BJ (cell line): ENCODE measurements at places on chromosomes 2 and 18.
A peak's percentile ranks its signal among the peaks of the same experiment; 100 is the strongest.

DNA sequence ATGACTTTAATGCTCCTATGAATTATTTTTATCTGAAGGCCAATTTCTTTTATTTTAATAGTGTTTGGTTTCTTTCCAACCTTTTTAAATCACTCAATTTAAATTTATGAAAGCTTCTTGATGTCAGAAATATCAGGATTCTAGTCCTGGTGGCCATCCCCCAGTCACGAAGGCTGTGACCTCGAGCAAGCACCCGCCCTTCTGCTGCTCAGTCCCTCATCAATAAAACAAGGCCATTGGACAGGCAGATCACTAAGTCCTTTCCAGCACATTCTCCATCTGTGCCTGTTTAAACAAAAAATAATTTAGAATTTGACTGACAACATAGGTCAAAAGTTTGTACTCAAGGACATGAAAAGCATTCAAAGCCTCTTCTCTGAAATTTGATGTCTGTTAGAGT lies 483.6 kb upstream of the VRK2 start:
- no peak for DNase-seq

DNA sequence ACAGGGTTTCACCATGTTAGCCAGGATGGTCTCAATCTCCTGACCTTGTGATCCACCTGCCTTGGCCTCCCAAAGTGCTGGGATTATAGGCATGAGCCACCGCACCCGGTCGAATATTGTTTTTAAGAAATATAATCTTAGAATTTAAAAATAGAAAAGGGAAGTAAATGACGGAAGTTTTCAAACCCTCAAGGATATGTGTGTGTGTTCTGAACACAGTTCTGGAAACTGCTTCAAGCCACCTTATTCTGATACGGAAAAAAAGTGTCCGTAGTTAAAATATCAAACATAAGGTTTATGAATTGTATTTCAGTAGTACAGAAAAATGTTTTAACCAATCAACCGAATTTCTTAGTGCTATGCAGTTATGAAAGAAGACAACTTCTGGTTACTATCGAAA lies 115.9 kb downstream of the UPP2 start:
- no peak for DNase-seq

GRCh38 chr18:35095983-35096676 lies 54.9 kb downstream of the MAPRE2 start:
- DNase-seq = no peak

- no peak for DNase-seq
Observed at GRCh38 chr2:42246562-42246961, 77.4 kb downstream of the EML4 start.

DNA sequence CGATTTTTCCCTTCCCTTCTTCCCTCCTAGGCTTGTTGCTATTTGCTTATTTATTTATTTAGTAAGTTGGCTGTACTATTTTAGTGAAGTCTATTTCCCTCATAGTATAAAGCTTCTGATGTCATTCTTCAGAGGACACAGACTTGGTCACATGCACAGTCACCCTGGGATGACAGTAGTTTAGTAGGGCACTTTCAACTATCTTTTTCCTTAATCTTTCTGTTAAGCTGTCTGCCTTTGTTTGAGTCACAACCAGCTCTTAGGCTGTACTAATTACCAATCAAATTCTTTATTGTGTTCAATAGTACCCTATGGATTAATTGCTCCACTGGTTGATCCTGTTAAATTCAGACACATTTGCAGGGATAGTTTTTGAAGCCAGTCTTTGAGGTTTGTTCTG lies 26.9 kb upstream of the RAB31 start:
- no peak for DNase-seq

DNA sequence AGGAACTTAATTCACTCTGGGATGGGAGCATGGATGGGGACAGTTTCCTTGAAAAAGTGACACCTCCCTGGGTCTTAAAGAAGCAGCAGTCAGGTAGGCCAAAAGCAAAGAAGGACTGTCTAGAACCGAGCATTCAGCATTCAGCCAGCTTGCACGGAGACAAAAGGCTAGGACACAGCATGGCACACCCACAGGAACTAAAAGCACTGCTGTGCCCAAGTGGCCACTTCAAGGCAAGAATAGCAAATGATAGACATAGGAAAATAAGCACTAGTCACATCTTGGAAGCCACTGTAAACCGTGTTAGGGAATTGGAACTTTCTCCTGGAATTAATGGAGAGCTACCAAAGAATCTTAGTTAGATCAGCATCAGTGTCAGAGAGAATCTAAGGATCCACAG lies 47.0 kb downstream of the LRP2 start:
- DNase-seq = no peak

DNA sequence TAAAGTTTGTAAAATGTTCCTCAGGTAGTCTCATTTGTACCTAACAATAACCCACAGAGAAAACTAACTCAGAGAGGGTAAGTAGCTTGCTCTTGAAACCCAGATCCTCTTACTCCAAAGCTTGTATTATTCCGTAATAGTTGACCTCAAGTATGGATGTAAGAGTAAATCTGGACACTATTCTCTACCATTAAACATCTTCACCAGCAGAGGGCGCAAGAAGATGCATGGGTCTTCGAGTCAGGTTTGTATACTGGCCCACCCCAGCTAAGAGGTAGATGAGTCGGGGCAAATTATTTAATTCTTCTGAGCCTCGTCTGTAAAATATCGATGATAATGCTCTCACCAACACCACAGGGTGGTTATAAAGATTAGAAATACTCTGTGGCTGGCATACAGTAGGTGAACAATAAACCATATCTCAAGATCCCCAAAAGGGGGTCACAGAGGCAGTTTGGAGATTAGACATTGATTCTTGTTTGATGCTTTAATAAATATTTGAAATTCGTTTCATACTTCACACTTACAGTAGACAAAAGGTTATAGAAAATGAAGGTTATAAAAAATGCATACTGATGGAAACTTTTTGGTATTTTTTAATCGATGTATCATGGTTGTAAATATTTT lies 3.5 kb upstream of the CABLES1 start:
- DNase-seq = peak; percentile 20

- DNase-seq = no peak
Observed at GRCh38 chr2:241673797-241674725, 12.6 kb downstream of the DTYMK start.

- DNase-seq = no peak
Observed at GRCh38 chr2:121375621-121376159, 90.7 kb upstream of the TFCP2L1 start.

GRCh38 chr18:44518091-44518615 lies 162.5 kb upstream of the SETBP1 start:
- no peak for DNase-seq

- DNase-seq = no peak
Observed at GRCh38 chr2:120861576-120862191, 126.0 kb downstream of the GLI2 start.

- DNase-seq = no peak
Observed at GRCh38 chr2:50564766-50565165, 467.2 kb downstream of the NRXN1 start.

DNA sequence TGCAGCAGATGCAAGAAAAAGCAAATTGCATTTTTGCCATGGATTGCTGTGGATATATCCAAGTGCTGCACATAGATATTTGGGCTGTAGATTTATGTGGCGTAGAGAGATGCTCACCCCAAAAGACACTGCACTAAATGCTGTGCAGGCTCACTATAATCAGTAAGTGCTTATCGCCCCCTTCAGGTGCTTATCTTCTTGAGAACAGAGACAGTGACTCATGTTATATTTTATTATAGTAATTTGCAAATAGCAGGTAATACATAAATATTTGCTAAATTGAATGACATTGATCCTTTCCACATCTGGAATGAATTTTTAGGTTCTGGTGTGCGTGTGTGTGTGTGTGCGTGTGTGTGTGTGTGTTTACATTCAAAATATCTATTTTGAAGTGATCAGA lies 36.8 kb upstream of the PLEKHM3 start:
- no peak for DNase-seq

DNA sequence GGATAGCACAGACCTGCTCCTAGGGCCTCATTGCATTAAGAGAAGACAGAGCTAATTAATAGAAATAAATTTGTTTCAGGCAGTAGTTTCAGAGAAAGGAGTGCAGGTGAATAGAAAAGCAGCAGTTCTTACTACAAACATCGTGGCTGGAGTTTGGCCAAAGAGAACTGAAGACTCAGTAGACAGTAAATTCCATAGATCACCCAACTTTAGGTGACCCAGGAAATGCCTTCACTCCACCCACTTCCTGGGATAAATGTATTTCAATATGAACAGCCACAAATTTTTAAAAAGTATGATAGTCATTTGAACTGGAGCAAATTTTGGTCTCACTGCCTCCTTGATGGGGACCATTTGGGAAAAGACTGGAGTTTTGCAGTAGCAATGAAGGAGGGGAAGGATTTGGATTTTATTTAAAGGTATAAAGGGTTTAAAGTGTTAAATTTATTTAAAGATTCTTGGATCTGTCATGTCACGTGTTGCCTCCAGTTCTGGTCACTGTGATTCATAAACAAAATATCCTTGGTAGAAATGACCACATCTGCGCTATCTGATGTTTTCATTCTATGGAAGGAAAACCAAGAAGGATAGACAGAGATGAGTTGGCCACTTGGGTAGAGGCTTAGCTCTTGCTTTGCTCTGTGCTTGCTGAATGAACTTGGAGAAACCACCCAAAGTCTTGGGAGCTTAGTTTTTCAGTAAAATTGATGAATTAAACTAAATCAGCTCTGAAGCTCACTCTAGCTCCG lies 390.2 kb downstream of the THSD7B start:
- no peak for DNase-seq

DNA sequence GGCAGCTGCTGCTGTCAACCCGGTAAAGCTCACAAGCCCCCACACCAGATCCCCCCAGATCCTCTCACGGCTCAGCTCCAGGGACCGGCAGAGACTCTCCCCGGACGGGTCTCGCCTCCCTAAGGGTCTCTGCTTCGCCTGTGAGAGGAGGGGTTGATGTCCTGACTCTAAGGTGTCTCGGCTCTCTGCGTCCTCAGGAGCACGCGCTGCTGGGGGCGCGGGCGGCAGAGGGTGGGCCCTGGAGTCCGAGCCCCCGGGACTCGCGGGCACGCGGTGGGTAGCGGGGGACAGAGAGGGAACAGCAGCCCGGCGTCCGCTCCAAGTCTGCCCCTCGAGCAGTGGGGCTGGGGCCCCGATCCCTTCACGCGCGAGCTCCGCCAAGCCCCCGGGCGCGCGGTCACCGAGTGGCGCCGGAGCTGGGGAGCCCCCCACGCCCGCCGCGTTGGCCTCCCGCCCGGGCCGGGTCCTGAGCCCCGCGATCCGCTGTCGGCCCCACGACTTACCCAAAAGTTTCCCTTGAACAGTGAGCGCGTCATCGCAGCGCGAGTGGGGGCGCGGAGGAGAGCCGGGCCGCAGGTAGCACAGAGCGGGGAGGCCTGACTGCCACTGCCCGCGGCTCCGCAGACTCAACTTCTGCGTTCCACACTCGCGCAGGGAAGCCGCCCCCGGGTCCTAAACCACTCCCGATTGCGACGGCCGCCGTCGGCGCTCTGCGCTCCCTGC lies at the start of gene PSTPIP2:
TSS of gene PSTPIP2 (minus strand) at position 608 of the 723 bp plus-strand sequence. CDS start at position 536, 72 bp downstream.
- no peak for DNase-seq

GRCh38 chr2:166357068-166357949 lies 18.4 kb downstream of the SCN9A start:
- no peak for DNase-seq

DNA sequence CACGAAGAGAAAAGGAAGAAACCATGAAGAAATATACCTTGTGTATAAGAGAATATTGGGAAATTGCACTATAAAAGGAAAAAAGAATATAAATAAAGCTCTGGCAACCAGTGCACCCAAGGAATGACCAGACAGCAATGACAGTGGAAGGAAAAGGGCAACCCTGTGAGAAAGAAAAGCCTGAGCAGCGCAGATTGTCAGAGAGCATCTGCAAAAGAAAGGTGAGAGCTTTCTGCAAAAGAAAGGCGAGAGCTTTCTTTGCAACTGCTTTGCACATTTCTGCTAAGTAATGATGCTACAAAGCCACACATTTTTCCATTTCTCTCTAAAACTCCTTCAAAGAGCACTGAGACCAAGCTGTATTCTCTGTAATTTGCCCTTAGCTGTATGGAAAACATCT lies 83.6 kb downstream of the CTNNA2 start:
- DNase-seq = no peak

DNA sequence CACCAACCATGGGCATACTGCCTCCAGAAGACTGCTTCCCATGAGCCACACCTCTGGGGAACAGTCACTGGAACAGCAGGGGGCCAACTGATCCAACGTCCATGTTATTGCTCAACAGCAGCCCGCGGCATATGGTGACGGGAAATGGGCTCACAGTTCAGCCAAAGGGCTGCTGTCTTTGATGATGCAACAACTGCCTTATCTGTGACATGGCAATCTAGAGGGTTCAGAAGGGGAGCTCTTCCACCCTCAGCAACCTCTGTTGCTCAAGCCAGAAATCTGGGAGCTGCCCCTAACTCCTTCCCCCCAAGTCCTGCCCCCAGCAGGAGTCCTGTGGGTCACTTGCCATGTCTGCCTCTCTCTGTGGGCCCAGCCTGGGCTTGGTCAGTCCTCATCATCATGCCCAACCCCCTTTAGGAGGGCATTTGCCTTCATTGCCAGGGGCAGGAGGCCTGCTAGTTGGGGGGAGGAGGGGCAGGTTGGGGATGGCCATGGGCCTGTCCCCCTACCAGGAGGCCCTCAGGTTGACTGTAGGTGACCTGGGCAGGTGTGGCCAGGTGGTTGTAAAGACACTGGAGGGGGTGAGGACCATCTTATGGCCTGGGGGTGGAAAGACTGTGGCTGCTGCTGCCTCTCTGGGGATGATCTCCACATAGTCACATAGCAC lies 212.9 kb downstream of the CYP26B1 start:
- no peak for DNase-seq

DNA sequence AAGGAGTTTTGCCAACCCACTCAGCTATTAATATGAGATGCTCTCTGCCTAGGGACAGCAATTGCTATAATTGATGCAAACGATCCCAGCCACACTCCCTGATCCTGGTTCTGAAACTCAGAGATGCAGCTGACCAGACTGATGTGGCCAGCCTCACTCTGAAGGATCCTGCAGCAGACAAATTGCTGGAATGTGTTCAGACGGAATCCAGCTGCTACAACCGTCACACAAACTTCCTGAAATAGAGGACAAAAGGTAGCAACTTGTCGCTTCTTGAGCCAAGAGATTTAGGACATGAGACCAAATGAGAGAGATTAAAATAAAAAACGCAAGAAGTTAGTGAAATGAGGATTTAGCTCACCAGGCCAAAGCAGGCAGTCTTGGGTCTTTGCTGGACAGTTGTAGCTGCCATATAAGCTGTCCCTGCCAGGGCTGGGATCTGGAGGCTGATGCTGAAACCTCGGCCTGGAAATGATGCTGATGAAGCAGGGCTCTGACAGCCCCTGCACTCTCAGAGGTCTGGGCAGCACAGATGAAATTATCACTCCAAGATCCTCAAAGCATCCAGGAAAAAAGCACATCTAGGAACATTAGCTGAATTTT lies 8.3 kb upstream of the YWHAQ start:
- DNase-seq = no peak
